ENCODE measurements at places on chromosomes 7 and 10. TPM values are rescaled to one million over a fixed set of nuclear protein-coding genes. Genes with fewer than 3 reads are reported as not detected.
A peak's percentile ranks its signal among the peaks of the same experiment; 100 is the strongest.

- H3K27me3 ChIP-seq = no peaks in the 10 kb centered on the region
- H3K27ac ChIP-seq = no peak overlapping the region
- DNase-seq = no peak
- no peaks in the 10 kb centered on the region for H3K36me3 ChIP-seq
Observed at GRCh38 chr10:111113961-111114757, 37.3 kb downstream of the ADRA2A start.

DNA sequence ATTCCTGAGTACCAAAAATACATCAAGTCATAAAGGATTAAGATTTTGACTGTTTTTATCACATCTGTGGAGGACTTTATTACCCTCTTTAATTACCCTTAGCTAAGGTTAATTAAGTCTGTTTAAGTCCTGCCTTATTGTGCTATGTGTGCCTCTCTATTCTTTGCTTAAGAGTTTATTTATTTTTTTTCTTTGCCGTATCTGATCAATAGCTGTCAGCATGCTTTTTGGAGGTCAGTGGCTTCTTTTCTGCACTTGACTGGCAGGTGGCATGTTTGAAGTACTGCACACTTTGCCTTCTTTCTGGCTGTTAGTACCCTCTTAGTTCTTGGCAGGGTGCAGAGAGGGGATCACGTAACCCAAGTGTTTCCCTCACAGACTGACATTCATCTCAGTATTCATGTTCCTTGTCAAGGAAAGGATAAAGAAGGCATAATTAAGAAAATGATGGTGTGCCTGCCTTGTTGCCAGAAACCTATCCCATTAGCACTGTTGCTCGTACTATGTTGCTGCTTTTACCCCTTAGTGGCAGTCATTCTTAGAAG is 225.8 kb downstream of the EXOC4 start:
- no peaks in the 10 kb centered on the region for H3K4me1 ChIP-seq
- H3K36me3 ChIP-seq = no peaks in the 10 kb centered on the region
- no peak for DNase-seq
- H3K27me3 ChIP-seq = no peaks in the 10 kb centered on the region
- H3K4me3 ChIP-seq = no peak overlapping the region
- H3K27ac ChIP-seq = no peak overlapping the region

DNA sequence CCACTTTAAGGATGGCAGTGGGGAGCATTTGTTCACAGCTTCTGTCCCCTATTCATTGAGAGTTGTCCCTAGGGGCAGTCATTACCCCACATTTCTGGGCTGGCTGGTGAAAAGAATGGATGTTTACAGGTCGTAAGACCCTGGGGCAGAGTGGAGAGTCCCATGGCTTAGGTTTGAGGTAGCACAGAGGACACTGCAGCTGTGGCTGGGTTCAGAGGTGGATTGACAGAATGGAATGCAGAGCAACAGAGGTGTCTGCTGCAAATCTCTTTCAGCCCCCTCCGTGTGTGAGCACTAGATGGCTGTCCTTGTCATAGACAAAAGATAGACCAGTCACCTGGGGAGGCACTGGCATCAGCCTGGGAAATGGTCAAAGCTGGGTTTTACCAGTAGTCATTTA is 141.9 kb downstream of the CACNB2 start:
- DNase-seq = no peak
- H3K36me3 ChIP-seq = no peaks in the 10 kb centered on the region
- no peaks in the 10 kb centered on the region for H3K4me1 ChIP-seq
- no peak overlapping the region for H3K27ac ChIP-seq

- no peaks in the 10 kb centered on the region for H3K4me1 ChIP-seq
- no peak overlapping the region for H3K27ac ChIP-seq
- no peaks in the 10 kb centered on the region for H3K27me3 ChIP-seq
Observed at GRCh38 chr7:111437736-111438135, 124.6 kb downstream of the IMMP2L start.

- no peaks in the 10 kb centered on the region for H3K36me3 ChIP-seq
- no peak overlapping the region for H3K4me3 ChIP-seq
- no peaks in the 10 kb centered on the region for H3K4me1 ChIP-seq
- no peak overlapping the region for H3K27ac ChIP-seq
Observed at GRCh38 chr7:52120912-52121311, 804.3 kb upstream of the COBL start.

DNA sequence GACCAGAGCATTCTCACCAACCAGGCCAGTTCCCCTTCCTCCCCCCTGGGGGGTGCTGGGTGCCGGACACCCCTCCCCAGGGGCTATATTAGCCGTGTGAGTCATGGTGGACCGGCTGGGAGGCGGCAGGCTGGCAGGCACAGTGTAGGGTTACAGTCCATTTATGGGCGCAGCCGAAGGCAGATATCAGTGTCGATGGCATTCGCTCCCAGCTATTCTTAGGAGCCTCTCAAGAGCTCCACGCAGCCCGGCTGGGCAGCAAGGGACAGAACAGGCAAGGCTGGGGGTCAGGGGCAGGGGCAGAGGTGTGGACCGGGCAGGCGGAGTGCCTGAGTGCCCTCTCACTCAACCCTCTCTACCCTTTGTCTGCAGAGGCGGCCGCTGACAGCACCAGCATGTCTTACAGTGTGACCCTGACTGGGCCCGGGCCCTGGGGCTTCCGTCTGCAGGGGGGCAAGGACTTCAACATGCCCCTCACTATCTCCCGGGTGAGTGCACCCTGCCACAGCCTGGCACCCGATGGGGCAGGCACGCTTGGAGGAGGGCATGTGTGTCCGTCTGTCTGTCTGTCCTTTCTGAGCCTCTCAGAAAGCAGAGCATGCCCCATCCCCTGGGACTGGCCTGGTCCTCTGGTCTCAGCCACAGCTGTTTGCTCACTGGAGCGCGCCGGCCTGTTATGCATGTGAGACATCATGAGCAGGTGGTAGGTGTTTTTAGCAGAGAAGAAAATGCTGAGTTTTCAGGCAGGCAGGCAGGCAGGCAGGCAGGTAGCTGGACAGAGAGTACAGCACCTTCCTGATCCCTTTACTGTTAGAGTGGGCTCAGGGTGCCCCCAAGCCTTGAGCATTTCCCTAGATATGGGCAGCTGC is at the start of gene LDB3:
Gene LDB3, plus strand, starts transcription at position 215 of the 869 bp plus-strand sequence. Its CDS starts 181 bp downstream, at position 396.
- H3K27me3 ChIP-seq = no peaks in the 10 kb centered on the region
- H3K4me1 ChIP-seq = peaks cover 23% of the 10 kb centered on the region
- peak within 1 kb of the TSS; percentile 90 for H3K27ac ChIP-seq
- H3K36me3 ChIP-seq = no peaks in the 10 kb centered on the region

GRCh38 chr7:1865000-1865555 is 195.0 kb downstream of the ELFN1 start:
- H3K4me3 ChIP-seq = no peak overlapping the region
- no peak overlapping the region for H3K27ac ChIP-seq
- no peak for DNase-seq
- H3K4me1 ChIP-seq = no peaks in the 10 kb centered on the region
- no peaks in the 10 kb centered on the region for H3K27me3 ChIP-seq
- no peaks in the 10 kb centered on the region for H3K36me3 ChIP-seq

GRCh38 chr7:130945411-130945811 is 211.4 kb upstream of the KLF14 start:
- no peaks in the 10 kb centered on the region for H3K27me3 ChIP-seq
- H3K4me1 ChIP-seq = peaks cover 17% of the 10 kb centered on the region
- H3K36me3 ChIP-seq = no peaks in the 10 kb centered on the region
- DNase-seq = no peak
- no peak overlapping the region for H3K27ac ChIP-seq
- no peak overlapping the region for H3K4me3 ChIP-seq

DNA sequence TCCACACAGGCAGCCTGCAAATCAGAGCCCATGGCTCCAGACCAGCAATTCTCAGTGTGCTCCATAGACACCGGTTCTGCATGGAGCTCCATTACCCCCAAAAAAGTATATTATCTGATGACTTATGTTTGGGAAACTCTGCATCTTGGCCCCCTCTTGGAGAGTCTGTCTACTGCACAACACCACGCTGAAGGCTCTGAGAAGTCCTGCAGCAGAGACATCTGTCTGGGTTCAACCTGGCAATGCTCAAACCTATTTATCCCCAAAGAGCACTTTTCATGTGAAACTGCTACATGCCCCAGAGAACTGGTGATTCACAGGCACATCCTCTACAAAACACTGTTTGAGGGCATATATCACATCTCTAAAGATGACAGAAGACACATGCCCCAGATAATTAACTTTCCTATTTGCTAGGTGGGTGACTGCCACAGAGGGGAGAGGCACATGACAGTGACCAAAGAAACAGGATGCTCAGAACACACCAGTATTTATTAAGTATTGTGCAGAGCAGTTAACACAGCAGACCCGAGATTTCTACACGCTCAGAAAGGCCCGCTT is 83.8 kb downstream of the DLG5 start:
- DNase-seq = no peak
- no peaks in the 10 kb centered on the region for H3K27me3 ChIP-seq
- H3K4me1 ChIP-seq = peaks cover 38% of the 10 kb centered on the region

The TUBB8 gene
- total RNA-seq = not detected

The LEP gene
- total RNA-seq = 1.1 TPM

The VKORC1L1 gene
- 24.7 TPM for total RNA-seq
